Stimulated activated CD4-positive, alpha-beta T cell treated with anti-CD3 and anti-CD28 coated beads, Interleukin-15, amount 100 ng/mL, for 48 hours (primary cell): ENCODE measurements at places on chromosomes 4 and X.

DNA sequence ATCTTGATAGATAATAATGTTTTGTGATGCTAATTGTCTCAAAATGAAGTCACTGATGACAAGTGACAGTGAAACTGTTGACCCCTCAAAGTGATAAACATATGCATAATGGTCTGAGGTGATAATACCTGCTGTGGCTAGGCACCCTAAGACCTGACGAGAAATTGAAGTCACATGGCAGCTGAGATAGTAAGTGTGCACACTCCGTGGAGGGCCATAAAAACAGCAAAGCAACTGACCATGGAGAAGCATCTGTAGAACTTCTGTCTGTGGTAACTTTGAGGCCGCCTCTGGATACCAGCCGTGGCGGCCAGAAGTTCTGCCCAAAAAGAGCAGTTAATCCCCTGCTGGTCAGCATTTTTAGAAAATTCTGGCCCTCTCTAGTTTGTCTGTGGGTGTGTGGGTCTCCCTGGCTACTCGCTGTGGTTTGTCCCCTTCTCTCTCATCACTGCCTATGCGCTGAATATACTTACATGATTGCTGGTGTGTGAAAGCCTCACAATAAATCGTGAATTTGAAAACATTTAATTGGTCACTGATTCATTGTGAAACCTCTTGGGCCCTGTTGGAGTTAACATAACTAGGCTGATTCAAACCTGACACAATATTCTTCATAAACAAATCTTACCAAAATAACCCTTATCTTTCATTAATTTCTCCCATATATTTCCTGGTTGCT, 50.6 kb downstream of the CCDC149 start:
- DNase-seq = no peak

DNA sequence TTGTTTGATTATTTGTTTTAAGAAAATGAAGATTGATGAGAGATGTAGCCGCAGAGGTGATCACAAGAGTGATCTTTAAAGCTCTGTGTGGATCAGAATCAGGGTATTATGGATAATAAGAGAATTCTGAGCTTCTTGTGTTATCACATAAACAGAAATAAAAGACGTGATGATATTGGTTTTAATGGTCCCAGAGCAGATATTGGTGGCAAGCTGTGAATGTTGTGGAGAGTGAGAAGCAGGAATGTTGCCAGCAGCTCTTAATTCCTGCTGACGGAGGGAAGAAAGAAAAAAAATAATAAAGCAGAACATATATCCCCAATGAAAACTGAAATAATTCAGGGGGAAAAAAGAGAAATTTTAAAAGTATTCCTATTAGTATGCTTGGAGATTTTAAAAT, 1015.9 kb downstream of the PCDH18 start:
- no peak for DNase-seq

GRCh38 chrX:24846550-24847150, 152.9 kb downstream of the POLA1 start:
- DNase-seq = no peak

DNA sequence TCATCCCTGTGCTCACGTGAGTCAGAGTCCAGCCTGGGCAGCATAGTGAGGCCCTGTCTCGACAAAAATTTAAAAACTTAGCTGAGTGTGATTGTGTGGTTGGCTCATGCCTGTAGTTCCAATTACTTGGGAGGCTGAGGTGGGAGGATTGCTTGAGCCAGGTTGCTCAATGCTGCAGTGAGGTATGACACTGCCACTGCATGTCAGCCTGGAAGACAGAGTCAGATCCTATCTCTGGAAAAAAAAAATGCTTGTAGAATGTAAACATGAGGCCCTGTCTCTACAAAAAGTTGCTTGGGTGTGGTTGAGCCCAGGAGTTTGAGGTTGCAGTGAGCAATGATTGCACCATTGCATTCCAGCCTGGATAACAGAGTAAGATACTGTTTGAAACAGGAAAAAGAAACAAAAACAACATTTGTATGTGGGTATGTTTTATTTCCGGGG, 11.3 kb upstream of the YTHDC1 start:
- DNase-seq = no peak

DNA sequence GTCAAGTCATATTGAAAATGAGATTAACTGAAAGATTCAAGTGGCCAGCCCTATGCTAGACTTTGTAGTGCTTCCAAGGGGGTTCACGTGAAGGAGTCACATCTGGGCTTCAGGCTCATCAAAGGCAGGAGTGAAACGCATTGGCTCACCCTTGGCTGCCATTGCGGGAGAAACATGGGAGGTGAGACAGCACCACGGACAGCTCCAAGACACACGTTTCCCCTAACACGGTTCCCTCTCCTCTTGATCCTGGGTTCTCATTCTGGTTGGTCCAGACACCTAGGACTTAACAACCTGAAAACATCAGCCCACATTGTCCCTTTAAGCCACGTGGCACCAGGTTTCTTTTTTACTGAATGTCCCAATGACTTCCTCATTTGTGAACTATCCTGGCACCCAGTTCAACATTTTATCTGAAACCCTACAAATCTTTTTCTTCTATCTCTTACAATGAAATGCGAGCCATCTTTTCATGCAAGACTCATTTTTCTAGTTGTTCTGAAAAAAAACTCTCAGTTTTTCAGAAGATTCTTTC, 279.0 kb upstream of the VCX3A start:
- no peak for DNase-seq

DNA sequence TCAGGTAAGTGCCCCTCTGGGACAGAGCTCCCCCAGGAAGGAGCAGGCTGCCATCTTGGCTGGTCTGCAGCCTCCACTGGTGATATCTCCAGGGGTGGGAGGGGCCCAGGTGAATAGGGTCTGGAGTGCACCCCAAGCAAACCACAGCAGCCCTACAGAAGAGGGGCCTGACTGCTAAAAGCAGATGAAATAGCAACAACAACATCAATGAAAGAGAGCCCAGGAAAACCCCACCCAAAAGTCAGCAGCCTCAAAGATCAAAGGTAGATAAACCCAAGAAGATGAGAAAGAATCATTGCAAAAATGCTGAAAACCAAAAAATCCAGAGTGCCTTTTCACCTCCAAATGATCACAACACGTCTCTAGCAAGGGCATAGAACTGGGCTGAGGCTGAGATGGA, 92.5 kb upstream of the PAGE3 start:
- DNase-seq = no peak

GRCh38 chr4:110361921-110362320, 114.0 kb upstream of the ENPEP start:
- no peak for DNase-seq

DNA sequence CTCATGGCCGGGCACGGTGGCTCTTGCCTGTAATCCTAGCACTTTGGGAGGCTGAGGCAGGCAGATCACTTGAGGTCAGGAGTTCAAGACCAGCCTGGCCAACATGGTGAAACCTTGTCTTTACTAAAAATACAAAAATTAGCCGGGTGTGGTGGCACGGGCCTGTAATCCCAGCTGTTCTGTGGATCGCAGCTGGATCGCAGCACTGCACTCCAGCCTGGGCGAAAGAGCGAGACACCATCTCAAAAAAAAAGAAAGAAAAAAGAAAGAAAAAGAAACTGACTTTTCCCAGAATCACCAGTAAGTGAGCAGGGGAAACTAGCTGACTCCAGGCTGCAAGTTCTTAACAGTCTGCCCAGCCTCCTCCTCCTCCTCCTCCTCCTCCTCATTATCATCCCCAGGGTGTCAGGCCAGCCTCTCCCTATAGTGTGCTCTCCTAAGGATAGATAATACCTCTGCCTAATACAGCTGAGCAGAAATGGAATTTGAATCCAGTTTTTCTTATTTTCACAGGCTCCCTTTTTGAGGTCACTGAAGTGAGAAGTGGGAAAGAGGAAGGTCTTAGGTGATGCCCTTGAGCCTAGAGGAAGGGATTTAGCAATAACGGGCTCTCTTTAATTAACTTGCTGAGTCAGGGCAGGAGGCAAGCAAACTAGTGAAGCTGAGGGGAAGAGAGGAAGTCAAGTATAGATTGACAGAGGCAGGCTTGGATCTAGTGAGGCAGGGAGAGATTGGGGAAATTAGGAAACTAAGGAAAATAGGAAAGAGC, 11.8 kb upstream of the ELF2 start:
- no peak for DNase-seq

- DNase-seq = no peak
These were observed 118.6 kb downstream of the PTTG2 start for GRCh38 chr4:38078590-38079421.

GRCh38 chr4:147794314-147794680, 62.4 kb downstream of the ARHGAP10 start:
- DNase-seq = no peak

DNA sequence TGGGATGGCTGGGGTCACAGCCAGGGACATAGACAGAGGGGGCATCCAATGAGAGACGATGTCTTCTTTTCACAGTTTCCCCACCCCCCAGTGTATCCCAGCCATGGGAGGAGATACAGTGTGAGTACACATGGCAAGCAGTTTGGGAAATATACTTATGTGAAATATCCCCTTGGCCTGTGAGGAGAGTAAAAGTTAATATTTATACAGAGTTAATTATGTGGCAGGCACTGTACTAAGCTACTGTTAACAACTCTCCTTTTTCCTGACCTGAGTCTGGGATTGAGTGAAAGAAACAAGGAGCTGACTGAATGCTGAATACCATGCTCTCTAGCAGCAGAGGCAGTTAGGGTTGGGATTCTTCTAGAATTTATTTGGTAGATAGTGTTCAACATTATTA, 35.3 kb downstream of the HCCS start:
- no peak for DNase-seq

DNA sequence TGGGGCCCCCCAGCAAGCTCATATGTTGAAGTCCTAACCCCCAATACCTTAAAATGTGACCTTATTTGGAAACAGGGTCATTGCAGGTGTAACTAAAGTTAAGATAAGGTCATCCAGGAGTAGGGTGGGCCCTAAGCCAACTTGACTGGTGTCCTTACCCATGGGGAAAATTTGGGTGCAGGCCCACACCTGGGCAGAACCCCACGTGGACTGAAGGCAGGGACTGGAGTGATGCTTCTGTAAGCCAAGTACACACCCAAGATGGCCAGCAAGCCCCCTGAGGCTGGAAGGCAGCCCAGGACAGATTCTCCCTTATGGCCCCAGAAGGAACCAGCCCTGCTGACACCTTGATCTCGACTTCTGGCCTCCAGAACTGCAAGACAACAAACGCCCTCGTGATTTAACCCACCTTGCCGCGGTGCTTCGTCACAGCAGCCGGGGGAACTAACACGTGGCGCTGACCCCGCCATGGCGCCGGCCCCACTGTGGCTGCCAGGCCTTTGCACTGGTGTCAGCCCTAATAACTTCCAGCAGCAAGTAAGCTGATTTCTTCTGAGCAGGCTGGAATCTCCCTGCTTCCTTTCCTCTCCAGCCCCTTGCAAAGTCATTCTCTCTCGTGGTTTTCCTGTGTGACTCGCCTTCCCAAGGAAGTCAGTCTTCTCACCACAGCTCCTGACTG, 23.2 kb upstream of the MXD4 start:
- no peak for DNase-seq

GRCh38 chrX:153645151-153645550, 1.9 kb upstream of the DUSP9 start:
- DNase-seq = no peak

DNA sequence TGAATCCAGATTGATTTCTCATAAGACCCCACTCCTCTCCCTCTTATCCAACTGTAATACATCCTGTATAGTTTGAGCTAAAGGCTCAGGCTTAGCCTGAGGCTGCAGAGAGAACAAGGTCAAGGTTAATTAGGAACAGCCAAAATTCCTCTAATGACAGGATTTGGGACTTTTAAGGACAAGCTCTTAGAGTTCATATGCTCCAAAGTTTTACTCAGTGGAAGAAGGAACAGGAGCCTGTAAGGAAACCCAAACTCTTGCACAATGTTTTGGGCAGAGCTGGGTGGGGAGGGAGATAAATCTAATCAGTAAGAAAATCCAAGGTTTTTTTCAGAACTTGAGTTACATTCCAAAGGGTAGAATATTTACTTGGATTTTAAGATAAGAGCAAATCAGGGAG, 238.8 kb downstream of the QDPR start:
- DNase-seq = no peak

DNA sequence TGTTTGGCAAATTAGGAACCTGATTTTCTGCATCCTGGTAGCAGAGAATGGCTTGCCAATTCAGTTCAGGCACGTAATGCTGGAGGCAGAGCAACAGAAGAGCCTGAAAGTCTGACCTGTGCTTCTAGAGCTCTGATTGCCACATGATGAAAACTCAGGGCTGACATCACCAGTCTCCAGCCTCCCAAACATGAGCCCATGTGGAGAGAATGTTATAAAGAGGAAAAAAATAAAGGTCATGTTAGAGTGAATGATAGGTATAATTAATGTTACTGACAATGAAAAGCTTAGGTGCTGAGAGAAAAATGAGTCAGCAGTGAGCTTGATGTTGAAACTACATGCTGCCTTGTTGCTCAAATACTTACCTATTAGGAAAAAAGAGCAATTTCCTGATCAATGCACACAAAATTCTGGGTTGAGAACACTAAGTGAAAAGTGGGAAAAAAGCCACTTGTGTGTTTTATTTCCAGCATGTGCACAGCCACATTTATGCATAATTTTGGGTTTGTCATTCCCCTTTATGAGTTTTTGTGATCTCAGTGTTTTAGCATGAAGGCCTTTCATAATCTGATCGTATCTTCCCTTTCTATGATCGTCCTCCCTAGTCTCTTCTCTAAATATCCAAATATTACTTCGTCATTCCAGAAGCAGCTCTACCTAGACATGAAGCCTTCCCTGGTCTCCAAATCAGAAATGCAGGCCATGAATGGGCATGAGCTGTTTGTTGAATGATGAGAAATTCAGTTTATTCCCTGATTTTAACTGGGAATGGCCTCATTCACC, 113.3 kb upstream of the CPEB2 start:
- DNase-seq = no peak

- DNase-seq = no peak
These were observed 108.8 kb downstream of the DDIT4L start for GRCh38 chr4:100081491-100081890.

DNA sequence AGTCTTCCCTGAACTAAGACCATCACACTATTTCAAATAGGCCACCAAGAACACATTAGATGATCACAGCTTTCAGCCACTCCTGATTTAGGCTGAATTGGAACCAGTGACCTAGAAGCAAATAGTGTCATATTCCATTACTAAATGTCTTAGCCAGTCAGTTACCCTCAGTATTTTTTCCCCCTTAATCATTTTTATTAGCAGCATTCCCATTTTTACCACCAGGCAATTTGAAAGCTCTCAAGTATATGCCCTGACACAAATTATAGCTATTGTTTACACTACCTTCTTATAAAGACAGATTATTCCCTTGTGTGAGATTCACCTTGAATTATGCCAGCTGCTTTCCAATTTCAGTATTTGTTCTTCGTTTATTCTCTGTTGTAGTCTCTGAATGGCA, 1146.9 kb downstream of the PDHA2 start:
- DNase-seq = no peak

DNA sequence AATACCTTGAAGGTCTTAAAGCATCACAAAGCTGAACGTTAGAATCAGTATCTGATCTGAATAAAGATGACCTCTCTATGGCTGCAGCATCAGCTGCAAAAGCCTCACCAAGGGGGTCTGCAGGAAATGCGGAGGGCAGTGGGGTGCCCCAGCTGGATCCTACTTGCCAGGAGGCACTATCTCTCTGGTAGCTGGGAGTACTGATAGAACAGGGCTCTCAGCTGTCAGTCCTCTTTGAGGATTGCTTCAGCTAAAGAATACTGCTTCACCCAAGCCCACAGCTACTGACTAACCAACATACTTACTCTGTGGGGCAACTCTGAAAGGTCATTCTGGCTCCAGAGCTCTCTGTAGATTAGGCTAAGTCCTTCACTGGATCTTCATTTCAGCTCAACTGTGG, 112.5 kb upstream of the ZFP42 start:
- no peak for DNase-seq

GRCh38 chrX:70039758-70040157, 10.0 kb downstream of the AWAT2 start:
- no peak for DNase-seq
